Pancreas (tissue), 10 donors: ENCODE measurements at places on chromosomes 4 and X. TPM values are rescaled to one million over a fixed set of nuclear protein-coding genes. Genes with fewer than 3 reads are reported as not detected.

COL4A6 gene
- polyA plus RNA-seq, result 0.11 TPM

PDE6B gene
- 0.99 TPM for polyA plus RNA-seq

SMARCA1 gene
- polyA plus RNA-seq, result 6.8 TPM

CT45A2 gene
- not detected for polyA plus RNA-seq

FOXO4 gene
- 8.5 TPM for polyA plus RNA-seq

HSD17B13 gene
- 0.84 TPM for polyA plus RNA-seq

GRIA2 gene
- polyA plus RNA-seq, result 1.1 TPM

MTTP gene
- polyA plus RNA-seq, result not detected

SPANXN4 gene
- not detected for polyA plus RNA-seq

FAM47A gene
- polyA plus RNA-seq, result not detected

NDP gene
- not detected for polyA plus RNA-seq

SLAIN2 gene
- polyA plus RNA-seq, result 8.5 TPM

WDR13 gene
- polyA plus RNA-seq, result 552 TPM

MAGEC2 gene
- polyA plus RNA-seq, result not detected

EFHC2 gene
- 0.53 TPM for polyA plus RNA-seq

MAGEB1 gene
- polyA plus RNA-seq, result not detected

FAT1 gene
- 16.9 TPM for polyA plus RNA-seq

ALB gene
- 380 TPM for polyA plus RNA-seq
